ENCODE measurements at places on chromosomes 16 and 17. TPM values are rescaled to one million over a fixed set of nuclear protein-coding genes. Genes with fewer than 3 reads are reported as not detected.

The LRRC45 gene
- total RNA-seq = 18.5 TPM

The GNGT2 gene
- total RNA-seq = not detected

DNA sequence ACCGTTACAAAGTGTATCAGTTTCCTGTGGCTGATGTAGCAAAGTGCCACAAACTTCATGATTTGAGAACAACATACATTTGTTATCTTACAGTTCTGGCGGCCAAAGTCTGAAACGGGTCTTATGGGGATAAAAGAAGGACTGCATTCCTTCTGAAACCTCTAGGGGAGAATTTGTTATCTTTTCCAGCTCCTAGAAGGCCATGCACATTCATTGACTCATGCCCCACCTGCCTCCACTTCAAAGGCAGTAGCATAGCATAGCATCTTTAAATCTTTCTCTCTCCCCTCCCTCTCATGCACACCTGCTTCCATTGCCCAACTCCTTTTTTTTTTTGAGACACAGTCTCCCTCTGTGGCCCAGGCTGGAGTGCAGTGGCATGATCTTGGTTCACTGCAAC, 190.7 kb upstream of the DYNLRB2 start:
- H3K27me3 ChIP-seq = peaks cover 6% of the 10 kb centered on the region
- H3K36me3 ChIP-seq = no peaks in the 10 kb centered on the region
- no peaks in the 10 kb centered on the region for H3K4me1 ChIP-seq
- H3K4me3 ChIP-seq = no peak overlapping the region
- H3K27ac ChIP-seq = no peak overlapping the region

- peaks cover 5% of the 10 kb centered on the region for H3K4me1 ChIP-seq
- H3K4me3 ChIP-seq = no peak overlapping the region
- H3K27ac ChIP-seq = no peak overlapping the region
- H3K36me3 ChIP-seq = peaks cover 6% of the 10 kb centered on the region
Observed at GRCh38 chr16:24758373-24758772, 28.9 kb downstream of the TNRC6A start.

DNA sequence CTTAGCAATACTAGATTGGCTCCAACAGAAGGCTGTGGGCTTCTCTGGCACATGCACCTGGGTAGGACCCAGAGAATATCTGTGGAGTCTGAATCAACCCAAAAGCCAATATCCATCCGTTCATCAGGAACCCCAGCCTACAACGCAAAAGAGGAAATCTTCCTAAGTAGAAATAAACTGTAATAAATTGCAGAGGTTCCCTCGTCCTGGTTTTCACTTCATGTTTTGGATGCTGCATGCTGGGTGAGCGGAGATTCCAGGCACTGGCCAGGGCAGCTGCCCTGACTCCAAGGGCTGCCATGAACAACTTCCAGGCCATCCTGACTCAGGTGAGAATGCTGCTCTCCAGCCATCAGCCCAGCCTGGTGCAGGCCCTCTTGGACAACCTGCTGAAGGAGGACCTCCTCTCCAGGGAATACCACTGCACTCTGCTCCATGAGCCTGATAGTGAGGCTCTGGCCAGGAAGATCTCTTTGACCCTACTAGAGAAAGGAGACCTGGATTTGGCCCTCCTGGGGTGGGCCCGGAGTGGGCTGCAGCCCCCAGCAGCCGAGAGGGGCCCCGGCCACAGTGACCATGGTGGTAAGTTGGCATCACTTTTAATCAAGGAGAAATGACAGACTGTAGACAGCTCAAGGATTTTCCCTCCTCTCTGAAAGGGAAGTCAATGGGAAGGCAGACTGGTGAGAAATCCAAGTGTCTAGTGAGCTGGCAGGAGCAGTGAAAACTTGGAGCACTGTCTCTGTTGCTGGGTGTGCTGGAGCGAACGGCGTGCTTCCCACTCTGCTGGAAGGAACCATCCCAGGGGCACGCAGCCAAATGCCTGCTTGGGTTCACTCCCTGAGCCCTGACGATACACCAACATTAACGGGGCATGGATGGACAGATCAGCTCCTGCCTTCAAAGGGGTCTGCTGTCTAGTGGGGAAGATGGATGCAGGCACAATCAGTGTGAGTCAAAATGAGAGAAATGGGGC, 10.7 kb upstream of the CIITA start:
- no peak for DNase-seq
- no peaks in the 10 kb centered on the region for H3K36me3 ChIP-seq
- no peak overlapping the region for H3K4me3 ChIP-seq
- H3K27me3 ChIP-seq = peaks cover 69% of the 10 kb centered on the region

DNA sequence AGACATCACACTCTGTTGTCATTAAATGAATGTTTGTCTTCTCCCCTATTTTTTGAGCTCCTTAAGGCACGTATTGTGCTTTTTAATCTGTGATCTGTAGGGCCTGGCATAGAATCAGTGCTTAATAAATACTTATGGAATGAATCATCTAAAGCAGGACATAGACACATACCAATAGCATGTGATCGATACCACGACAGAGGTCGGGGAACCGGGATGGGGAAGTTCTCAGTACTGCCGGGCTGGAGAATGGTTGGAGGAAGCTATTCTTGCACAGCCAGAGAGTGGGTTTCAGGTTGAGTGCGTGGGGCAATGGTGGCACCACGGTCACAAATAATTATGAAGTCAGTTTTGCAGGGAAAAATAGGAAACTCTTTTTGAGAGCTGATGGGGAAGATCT, 26.8 kb downstream of the NLRP1 start:
- H3K27ac ChIP-seq = no peak overlapping the region
- H3K4me1 ChIP-seq = no peaks in the 10 kb centered on the region
- no peaks in the 10 kb centered on the region for H3K36me3 ChIP-seq
- no peak for DNase-seq

GRCh38 chr16:19145010-19145409, 23.0 kb upstream of the SYT17 start:
- peaks cover 14% of the 10 kb centered on the region for H3K4me1 ChIP-seq
- peaks cover 14% of the 10 kb centered on the region for H3K27me3 ChIP-seq
- H3K36me3 ChIP-seq = no peaks in the 10 kb centered on the region
- no peak for DNase-seq
- H3K27ac ChIP-seq = no peak overlapping the region
